Right lobe of liver (tissue), 6 donors: ENCODE measurements at places on chromosomes 12 and 14. TPM values are rescaled to one million over a fixed set of nuclear protein-coding genes. Genes with fewer than 3 reads are reported as not detected.

- no peak for DNase-seq
- no peaks in the 10 kb centered on the region for H3K36me3 ChIP-seq
- H3K4me1 ChIP-seq: peaks cover 18% of the 10 kb centered on the region
These were observed 2.9 kb downstream of the VCPKMT start for GRCh38 chr14:50113381-50114035.

DNA sequence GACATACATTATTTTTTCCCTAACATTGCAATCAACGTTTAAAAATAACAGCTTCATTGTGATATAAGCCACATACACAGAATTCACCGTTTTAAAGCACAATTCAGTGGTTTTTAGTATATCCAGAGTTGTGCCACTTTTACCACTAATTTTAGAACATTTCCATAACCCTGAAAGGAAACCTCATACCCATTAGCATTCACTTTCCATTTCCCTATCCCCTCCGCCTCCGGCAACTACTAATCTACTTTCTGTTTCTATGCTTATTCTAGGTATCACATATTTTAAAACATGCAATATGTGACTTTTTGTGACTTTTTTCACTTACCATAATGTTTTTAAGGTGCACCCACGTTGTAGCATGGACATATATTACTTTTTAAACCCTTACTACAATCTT lies 55.6 kb upstream of the ISM2 start:
- H3K27ac ChIP-seq: no peak overlapping the region
- no peaks in the 10 kb centered on the region for H3K27me3 ChIP-seq
- no peaks in the 10 kb centered on the region for H3K4me1 ChIP-seq
- no peaks in the 10 kb centered on the region for H3K36me3 ChIP-seq
- no peak for DNase-seq

Gene PCED1B
- total RNA-seq: 0.62 TPM

Gene AQP2
- total RNA-seq: not detected

Gene SELPLG
- total RNA-seq: 6.0 TPM

- H3K4me3 ChIP-seq: no peak overlapping the region
- H3K27me3 ChIP-seq: no peaks in the 10 kb centered on the region
- H3K36me3 ChIP-seq: no peaks in the 10 kb centered on the region
- H3K27ac ChIP-seq: peak overlapping the region; percentile 64
- no peak for DNase-seq
These were observed 209.3 kb upstream of the RGS6 start for GRCh38 chr14:71722885-71723284.

- H3K4me3 ChIP-seq: no peak overlapping the region
- H3K4me1 ChIP-seq: no peaks in the 10 kb centered on the region
- no peaks in the 10 kb centered on the region for H3K36me3 ChIP-seq
- DNase-seq: no peak
These were observed 38.2 kb upstream of the MAP3K9 start for GRCh38 chr14:70847406-70848090.

DNA sequence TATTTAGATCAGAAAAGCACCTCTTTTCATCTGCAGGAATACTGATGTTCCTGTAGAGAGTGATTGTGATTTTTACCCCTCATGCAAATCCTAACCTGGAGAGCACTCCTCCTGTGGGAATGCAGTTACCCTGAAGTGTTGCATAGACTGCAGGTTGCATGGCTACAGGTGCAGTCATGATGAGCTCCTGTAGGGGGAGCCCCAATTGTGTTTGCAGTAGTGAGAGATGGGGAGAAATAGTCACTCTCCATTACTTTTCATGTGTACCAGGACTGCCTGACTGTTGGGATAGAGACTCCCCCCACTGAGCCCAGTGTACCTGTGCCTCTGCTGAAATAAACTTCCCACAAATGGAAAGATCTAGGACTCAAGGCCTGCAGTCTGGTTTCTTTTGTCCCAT lies 1086.5 kb downstream of the SLC6A15 start:
- DNase-seq: no peak
- H3K27me3 ChIP-seq: no peaks in the 10 kb centered on the region
- H3K4me3 ChIP-seq: no peak overlapping the region
- no peak overlapping the region for H3K27ac ChIP-seq
- H3K36me3 ChIP-seq: no peaks in the 10 kb centered on the region
- H3K4me1 ChIP-seq: no peaks in the 10 kb centered on the region

DNA sequence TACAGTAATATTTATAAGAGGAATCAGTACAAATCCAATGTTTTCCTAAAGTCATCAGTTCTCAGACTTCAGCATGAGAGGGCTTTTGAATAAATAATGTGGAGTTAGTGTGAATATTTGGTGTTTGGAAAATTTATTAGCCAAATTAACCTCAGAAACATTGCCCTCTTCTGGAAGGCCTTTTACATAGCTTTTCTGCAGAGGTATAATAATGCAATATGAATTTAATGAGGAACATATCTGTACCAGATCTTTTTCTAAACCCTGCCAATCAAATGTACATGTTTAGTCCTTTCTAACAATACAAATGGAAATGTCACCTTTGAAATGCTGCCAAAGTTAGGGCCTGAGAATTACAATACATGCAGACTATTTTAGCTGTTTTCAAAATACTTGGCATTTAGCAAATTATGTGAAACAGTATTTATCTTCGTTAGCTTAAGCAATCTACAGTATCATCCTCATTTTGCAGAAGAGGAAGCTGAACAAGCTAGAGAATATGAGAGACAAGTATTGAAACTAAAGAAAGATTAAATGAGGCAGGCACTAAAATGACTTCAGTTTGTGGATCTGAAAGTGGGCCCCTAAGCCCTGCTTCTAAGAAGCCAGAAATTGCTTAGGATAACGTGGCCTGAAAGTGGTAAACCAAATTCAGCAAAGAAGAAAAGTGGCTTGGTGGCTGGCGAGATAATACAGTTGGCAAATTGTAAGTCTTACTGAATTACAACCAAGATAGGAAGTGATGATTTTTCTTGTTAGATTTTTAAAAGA lies 60.4 kb upstream of the MANSC4 start:
- no peak for DNase-seq
- H3K27ac ChIP-seq: no peak overlapping the region
- H3K27me3 ChIP-seq: no peaks in the 10 kb centered on the region
- no peak overlapping the region for H3K4me3 ChIP-seq
- no peaks in the 10 kb centered on the region for H3K4me1 ChIP-seq
